ENCODE measurements at places on chromosomes 5 and 9.
A peak's percentile ranks its signal among the peaks of the same experiment; 100 is the strongest.

- DNase-seq = no peak
Measured at GRCh38 chr5:158264264-158264663, 405.3 kb upstream of the CLINT1 start.

- no peak for DNase-seq
Measured at GRCh38 chr5:122402955-122403685, 91.1 kb downstream of the SNCAIP start.

GRCh38 chr5:90421136-90421535, 11.6 kb upstream of the CETN3 start:
- DNase-seq = no peak

GRCh38 chr5:64971513-64971912, 202.8 kb downstream of the CWC27 start:
- peak; percentile 15 for DNase-seq

GRCh38 chr5:132378580-132378979, 9.1 kb downstream of the SLC22A5 start:
- DNase-seq = no peak

GRCh38 chr5:92401-93220, 643 bp downstream of the PLEKHG4B start:
- DNase-seq = no peak
